ENCODE measurements at places on chromosomes 11 and 22. TPM values are rescaled to one million over a fixed set of nuclear protein-coding genes. Genes with fewer than 3 reads are reported as not detected.

GRCh38 chr11:69385832-69386427, 92.0 kb downstream of the MYEOV start:
- DNase-seq, result no peak

- no peak for DNase-seq
These were observed 37.0 kb downstream of the B3GAT1 start for GRCh38 chr11:134374891-134375550.

- DNase-seq, result no peak
These were observed 756.0 kb downstream of the DLG2 start for GRCh38 chr11:84871116-84871515.

DNA sequence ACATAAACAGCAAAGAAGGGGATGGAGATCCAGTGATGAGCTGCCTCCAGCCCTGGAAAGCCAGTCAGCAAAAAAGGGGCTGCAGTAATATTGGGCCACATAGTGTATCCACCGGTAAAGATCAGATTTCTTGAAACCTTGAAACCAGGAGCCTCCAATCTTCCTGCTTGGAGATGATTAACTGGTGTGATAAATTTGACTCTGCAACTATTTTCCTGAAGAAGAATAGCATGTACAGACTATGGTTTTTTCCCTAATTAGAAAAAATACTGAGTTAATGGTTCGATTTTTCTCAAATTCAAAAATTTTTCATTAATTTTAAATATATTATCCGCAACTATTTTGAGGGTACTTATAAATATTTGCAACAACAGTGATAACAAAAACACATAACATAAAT, at the start of gene OR51B2:
Gene OR51B2, minus strand, starts transcription at position 101 of the 400 bp plus-strand sequence. Its CDS starts 0 bp downstream, at position 101.
- DNase-seq, result no peak

DNA sequence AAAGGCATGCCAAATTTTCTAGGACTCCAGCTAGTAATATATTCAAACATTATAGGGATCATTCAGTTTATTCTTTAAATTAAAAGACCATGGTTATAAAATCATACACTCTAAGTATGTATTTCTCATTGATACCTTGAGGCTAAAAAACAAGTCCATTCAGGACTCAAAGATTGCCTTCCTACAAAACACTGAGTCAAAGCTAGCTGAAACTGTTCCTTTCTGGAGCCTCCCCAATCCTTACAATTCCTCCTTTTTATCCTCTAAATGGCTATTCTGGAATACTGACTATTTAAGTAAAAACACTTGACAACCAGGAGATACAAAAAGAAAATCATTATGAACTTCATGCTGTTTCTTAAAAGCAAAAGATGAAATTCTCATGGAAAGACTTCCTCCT, 4.9 kb upstream of the TTLL12 start:
- no peak for DNase-seq

- no peak for DNase-seq
These were observed 758 bp downstream of the LDLRAD3 start for GRCh38 chr11:35944503-35945136.

DNA sequence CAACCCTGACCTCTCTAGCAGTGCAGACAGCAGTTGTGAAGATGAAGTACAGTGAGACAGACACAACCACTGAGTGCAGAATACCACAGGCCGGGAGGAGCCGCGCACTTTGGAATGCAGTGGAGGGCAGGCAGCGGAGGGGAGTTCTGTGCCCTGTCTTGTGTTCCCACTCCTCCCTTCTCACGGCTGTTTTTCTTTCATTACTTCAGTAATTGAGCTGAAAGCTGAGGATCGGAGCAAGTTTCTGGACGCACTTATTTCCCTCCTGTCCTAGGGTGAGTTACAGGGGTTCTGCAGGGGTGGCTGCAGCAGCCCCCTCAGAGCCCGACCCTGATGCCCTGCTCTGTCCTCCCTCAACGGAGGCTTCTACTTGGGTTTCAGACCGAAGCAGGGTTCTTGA, 5.6 kb downstream of the CLDN5 start:
- no peak for DNase-seq

DNA sequence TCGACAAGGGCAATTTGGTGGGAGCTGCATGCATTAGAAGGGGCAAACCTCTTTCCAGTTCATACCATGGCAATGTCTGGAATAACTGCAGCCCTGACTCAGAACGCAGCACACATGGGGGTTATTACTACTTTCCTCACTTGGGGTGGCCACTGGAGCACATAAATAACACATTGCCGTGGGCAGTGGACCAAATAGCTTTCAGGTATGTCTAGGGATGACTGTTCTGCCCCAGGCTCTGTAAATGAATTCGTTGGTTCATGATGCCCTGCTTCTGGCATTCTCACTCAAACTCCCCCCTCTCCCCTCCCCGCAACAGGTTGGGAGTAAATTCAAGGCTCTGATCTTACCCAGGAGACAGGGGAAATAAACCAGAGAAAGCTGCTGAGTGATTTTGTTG, 238.0 kb upstream of the PLET1 start:
- no peak for DNase-seq

DNA sequence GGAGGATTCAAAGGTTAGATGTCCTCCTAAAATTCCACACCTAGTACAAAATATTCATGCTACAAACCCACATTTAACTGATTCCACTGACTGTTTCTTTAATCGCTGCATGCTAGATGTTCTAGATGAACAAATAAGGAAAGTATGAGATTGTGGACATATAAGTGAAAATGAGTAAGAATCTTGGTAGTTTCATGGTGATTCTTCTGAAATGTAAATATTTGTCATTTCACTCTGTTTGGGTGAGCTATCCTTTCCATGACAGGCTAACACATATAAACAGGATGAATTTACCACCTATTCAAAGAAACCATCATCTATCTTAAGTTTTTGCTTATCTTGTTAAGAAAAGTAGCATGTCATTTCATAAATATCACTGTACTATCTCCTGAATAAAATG, 14.8 kb downstream of the OR5B3 start:
- DNase-seq, result no peak

DNA sequence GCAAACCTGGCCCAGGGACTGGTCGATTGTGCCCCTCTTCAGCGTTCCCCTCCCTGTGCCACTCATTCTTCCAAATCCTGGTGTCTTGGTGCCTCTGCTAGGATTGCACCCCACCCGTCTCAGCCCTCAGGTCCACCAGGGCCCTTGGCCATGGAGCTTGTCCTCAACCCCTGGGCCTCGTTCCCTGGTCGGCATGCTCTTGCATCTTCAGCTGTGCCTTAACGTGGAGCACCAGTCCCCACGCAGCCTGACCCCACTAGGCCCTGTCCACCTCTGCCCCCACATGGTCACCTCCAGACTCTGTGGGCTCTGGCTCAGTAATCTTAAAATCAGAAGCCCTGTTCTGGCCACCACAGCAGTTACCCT, 61.1 kb downstream of the OSBP2 start:
- no peak for DNase-seq

DNA sequence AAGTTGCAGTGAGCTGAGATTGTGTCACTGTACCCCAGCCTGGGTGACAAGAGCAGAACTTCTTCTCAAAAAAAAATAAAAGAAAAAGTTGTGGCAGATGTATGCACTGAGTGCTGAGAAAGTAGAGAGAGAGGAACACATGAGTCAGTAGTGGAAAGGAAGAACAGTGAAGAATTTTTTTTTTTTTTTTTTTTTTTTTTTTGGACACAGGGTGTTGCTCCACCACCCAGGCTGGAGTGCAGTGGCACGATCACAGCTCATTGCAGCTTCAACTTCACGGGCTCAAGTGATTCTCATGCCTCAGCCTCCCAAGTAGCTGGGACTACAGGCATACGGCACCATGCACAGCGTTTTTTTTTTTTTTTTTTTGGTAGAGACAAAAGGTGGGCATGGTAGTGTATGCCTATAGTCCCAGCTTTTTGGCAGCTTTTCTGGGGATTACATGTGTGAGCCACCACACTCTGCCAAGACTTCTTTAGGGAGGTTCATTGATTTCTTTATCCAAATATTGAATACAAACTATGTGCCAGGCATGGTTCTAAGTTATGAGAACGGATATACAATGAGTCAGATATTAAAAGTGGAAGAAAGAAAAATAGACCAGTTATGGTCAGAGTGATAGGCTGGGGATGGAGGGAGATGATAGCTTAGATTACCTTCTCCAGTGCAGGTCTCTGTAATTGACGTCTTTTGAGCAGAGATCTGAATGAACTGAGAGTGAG, 62.0 kb downstream of the YAP1 start:
- no peak for DNase-seq

- DNase-seq, result no peak
These were observed 175.1 kb downstream of the LRRC4C start for GRCh38 chr11:41284354-41284753.

Gene P4HA3
- polyA plus RNA-seq, result 1.1 TPM

Gene SLC37A2
- polyA plus RNA-seq, result 1.5 TPM

Gene CYB561A3
- 27.5 TPM for polyA plus RNA-seq

Gene APBB1
- polyA plus RNA-seq, result 51.9 TPM

Gene LRP4
- polyA plus RNA-seq, result 26.4 TPM

Gene OR2AG2
- polyA plus RNA-seq, result 0.10 TPM

Gene KIRREL3
- polyA plus RNA-seq, result 1.3 TPM

Gene GGT5
- polyA plus RNA-seq, result 16.5 TPM

Gene GALNT18
- 25.7 TPM for polyA plus RNA-seq

Gene OR51B5
- 0.49 TPM for polyA plus RNA-seq

Gene ALDH3B2
- 2.0 TPM for polyA plus RNA-seq

Gene KBTBD3
- polyA plus RNA-seq, result 11.8 TPM

Gene RIMBP3B
- polyA plus RNA-seq, result not detected

Gene PDGFD
- 33.0 TPM for polyA plus RNA-seq
